Hair follicular keratinocyte (primary cell): ENCODE measurements at places on chromosomes 2 and 18. TPM values are rescaled to one million over a fixed set of nuclear protein-coding genes. Genes with fewer than 3 reads are reported as not detected.

The LRP2 gene
- not detected in 2 replicates for total RNA-seq

The CAPN13 gene
- not detected in 2 replicates for total RNA-seq

The HADHB gene
- 79.0 and 102 TPM in 2 replicates for total RNA-seq

The CHRNG gene
- not detected in 2 replicates for total RNA-seq

The POTEC gene
- not detected in 2 replicates for total RNA-seq

The GAL3ST2 gene
- total RNA-seq, result not detected in 2 replicates

The PFN4 gene
- 0.39 TPM in 1 of 2 replicates, not detected in the other for total RNA-seq

The SKOR2 gene
- total RNA-seq, result not detected in 2 replicates

The DDX18 gene
- 38.6 and 51.7 TPM in 2 replicates for total RNA-seq

The NDUFS1 gene
- total RNA-seq, result 86.3 and 125 TPM in 2 replicates

The GREB1L gene
- 1.8 and 3.6 TPM in 2 replicates for total RNA-seq

The GCG gene
- total RNA-seq, result not detected in 2 replicates

The MOCOS gene
- 7.9 and 9.1 TPM in 2 replicates for total RNA-seq

The ICOS gene
- not detected in 2 replicates for total RNA-seq

The CCT4 gene
- 191 and 253 TPM in 2 replicates for total RNA-seq

The PXDN gene
- total RNA-seq, result 65.5 and 133 TPM in 2 replicates

The GPR155 gene
- 1.7 and 2.0 TPM in 2 replicates for total RNA-seq

The AOX1 gene
- 17.5 and 21.3 TPM in 2 replicates for total RNA-seq

The UCN gene
- 0.23 and 2.1 TPM in 2 replicates for total RNA-seq

The ANAPC1 gene
- 40.8 and 45.3 TPM in 2 replicates for total RNA-seq

The NCKAP5 gene
- total RNA-seq, result 1.3 and 1.7 TPM in 2 replicates

The LRRTM1 gene
- not detected in 2 replicates for total RNA-seq

The TUBB8B gene
- total RNA-seq, result 0.55 TPM in 1 of 2 replicates, not detected in the other
